HCT116 (cell line): ENCODE measurements at places on chromosomes 2 and 18.

DNA sequence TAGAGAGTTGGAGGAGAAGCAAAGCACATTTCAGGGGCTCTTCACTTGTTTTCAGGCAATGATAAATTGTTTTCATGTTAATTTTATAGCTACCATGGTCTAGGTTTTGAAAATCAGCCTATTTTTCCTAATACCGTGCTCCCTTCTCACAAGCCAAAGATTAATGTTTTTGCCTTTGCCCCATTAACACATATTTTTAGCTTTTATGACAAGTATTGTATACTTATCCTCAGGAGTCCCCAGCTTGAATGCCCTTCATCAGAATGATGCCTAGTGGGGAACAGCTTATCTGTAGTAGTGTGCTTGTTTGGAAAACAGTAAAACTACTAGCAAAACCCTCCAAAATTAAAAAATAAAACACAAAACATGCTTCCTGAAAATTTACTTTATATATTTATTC is 194.0 kb downstream of the LNPK start:
- no peak for DNase-seq

- no peak for DNase-seq
Measured at GRCh38 chr2:201866643-201867473, 60.5 kb downstream of the CDK15 start.

GRCh38 chr18:34890486-34891085 is 150.6 kb upstream of the MAPRE2 start:
- DNase-seq: no peak

- DNase-seq: no peak
Measured at GRCh38 chr2:189074506-189074905, 100.3 kb downstream of the COL3A1 start.

DNA sequence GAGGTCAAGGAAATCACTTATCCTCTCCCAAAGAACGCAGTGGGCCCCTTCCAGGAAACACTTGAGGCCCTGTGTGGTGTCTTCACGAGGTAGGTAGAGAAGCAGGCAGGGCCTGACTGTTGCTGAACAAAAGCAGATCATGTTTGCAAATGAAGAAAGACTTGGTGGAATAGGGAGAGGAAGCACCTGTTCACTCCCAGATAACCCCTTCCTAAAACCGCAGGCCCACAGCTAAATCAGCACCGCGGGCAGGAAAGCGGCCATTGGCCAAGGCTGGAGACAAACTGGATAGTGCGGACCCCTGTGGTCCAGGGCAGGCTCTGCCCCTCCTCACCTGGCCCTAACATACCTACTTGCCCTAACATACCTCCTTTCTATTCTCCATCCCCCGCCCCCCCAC is 64.9 kb upstream of the KLHL29 start:
- DNase-seq: no peak

DNA sequence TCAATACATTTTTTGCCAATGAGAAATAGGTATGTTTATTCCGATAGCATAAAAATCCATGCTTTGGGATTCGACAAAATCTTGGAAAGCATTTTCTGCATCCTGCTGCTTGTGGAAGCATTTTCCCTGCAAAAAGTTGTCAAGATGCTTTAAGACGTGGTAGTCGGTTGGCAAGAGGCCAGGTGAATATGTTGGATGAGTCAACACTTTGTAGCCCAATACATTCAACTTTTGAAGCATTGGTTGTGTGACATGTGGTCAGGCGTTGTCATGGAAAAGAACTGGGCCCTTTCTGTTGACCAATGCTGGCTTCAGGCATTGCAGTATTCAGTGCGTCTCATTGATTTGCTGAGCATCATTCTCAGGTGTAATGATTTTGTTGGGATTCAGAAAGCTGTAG is 764.5 kb downstream of the TRIB2 start:
- no peak for DNase-seq

DNA sequence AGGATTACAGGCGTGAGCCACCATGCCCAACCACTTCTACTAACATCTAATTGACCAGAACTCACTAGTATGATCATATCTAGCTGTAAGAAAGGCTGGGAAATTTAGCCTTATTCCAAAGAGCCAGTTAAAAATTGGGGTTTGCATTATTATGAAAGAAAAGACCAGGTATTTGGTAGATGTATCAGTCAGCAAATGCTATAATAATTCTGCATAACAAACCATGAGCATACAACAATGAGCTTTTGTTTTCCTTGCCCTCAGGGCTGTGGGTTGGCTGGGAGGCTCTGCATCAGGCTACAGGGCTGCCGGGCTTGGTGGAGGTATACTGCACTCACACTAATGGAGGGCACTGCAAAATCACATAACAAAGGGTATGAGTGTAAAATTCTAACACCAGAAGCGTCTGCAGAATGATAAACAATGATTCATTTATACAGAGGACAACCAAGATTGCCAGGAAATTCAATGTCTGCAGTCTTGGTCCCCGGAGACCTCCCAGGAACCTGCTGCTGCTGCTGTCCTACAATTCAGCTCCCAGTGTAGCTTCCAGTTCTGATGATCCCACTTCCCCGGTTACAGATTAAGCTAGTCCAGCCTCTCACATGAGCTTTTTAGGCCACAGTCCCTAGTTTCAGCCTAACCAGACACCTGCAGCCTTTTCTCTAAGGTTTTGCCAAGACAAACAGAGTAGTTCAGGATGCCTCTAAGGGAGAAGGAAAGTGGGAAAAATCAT is 32.2 kb upstream of the ST3GAL5 start:
- no peak for DNase-seq
